ENCODE measurements at places on chromosomes 6 and 20. TPM values are rescaled to one million over a fixed set of nuclear protein-coding genes. Genes with fewer than 3 reads are reported as not detected.

Gene TRIM27
- 85.6 TPM for total RNA-seq

Gene TAP1
- 106 TPM for total RNA-seq

Gene PRL
- not detected for total RNA-seq

Gene TBX18
- 3.7 TPM for total RNA-seq

Gene OR12D3
- not detected for total RNA-seq

Gene C20orf202
- total RNA-seq, result not detected

Gene BPIFB1
- total RNA-seq, result not detected
